ENCODE measurements at places on chromosomes 13 and 19.

DNA sequence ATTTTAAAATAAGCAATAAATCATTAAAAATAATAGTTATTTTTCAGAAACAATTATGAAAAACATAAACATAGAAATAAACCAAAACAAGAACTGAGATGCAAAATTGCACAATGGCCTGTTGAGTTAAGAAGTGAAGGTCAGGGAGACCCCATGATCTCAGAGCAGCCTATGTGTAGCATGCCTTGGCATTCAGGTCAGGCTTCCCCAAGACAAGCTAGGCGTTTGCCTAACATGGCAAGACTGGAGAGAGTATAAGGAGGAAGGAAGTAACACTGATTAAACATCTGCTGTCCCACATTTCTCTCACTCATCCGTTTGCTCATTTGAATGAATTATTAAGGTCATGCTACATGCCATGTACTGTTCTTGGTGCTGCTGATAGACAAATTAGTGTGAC, 291.8 kb downstream of the TSHZ3 start:
- no peak for DNase-seq

DNA sequence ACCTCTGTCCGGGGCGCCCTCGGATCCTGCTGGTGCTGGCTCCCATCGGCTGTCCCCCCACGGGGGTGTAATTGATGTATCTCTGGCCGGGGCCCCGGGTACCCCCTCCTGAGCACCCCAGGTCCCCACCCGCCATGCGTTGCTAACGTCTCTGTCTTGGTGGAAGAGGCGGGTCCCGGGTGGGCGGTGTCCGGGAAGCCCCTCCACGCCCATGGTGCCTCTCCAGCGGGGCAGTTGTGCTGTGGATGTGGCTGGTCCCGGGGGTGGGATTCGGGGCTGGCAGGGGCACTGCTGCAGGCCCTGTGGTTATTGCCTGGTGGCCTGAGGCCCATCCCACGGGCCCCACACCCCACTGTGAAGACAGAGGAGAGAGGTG, 4.9 kb downstream of the DIRAS1 start:
- DNase-seq: no peak

GRCh38 chr13:44438234-44438579, 64.6 kb downstream of the SERP2 start:
- DNase-seq: no peak

- no peak for DNase-seq
These were observed 32.2 kb downstream of the VASP start for GRCh38 chr19:45539459-45539858.

DNA sequence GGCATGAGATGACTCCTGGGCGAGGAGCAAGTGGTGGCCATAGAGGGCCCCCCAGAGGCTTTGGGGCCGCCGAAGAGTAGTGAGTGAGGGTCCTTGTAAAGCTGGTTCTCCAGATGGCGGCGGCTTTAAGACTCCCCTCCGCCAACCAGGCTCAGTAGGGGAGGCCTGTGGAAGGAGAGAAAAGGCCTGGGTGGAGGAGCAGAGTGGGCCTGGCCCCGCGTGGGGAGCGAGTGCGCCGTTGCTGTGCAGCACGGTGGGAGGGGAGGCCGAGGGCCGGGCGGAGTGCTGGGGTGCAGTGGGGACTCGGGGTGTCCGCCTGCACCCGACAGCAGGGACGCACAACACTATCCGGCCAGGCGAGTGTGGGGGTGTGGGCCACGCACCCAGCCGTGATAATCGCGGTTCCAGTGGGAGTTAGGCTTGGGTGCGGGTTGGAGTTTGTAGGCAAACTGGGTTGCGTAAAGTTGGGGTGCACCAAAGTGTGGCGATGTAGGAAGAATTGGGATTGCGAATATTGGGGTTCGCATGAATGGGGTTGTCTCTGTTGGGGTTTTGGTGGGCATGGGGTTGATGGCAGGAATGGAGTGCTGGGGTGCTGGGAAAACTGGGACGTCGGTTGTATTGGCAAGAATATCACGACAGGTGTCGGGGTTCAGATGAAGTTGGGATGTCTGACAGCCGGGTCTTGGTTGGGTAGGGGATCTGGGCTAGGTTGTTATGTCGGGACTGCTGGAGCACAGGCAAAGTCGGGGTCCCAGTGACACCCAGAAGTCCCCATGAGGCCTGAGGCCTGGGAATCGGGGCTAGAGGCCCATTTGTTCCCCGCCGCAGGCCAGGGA, 687 bp upstream of the CIRBP start:
- DNase-seq: no peak

DNA sequence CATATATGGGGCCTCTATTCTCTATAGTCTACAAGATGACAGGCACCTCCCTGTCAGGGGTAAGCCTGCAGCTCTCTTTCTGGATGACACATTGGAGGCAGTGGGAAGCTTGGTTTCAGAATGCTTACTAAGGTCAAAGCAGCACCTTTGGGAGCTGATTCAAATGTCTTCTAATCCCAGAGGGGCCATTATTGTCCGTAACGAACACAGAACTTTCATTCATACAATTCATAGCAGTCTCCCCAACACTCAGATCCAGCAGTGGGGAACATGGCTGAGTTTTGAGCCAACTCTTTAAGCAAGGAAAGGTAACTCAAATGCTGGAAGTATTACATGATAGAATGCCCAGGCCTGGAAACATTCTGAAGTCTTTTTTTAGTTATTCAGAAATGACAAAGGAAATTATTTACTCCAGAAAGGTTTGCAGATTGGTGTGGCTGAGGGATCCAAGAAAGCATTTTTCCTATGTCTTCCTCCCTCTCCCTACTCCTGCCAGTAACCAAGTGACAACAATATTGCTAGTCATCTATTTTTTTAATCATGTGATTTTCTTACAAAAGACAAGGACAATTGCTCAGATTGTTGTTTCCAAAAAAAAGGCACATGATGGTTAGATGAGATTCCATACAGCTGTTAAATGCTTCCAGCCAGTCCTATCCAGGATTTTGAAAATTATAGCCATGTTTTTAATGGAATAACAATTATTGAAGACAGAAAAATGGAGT, 118.7 kb downstream of the FOXO1 start:
- no peak for DNase-seq

GRCh38 chr13:105982219-105982930, 553.1 kb downstream of the EFNB2 start:
- no peak for DNase-seq

DNA sequence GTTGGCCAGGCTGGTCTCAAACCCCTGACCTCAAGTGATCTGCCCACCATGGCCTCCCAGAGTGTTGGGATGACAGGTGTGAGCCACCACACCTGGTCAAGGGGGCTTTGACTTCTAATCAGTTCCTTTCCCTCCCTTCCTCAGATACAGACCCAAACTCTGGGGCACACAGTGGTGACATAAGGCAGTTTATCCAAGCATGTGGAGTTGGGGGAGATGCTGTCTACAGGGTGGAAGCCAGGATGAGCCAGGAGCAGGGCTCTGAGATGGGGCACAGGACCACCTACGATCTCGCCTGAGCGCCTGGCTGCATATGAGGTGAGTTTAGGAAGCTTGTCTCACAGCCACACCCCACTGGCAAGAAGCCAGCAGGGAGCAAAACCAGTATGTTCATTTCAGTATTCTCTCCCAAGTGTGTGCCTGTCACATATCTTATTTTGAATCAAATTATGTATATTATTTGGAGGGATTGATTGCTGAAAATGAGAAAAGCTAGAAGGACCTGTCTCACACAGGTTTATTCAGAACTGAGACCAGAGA, 67.7 kb downstream of the KCTD15 start:
- DNase-seq: no peak

GRCh38 chr13:20652946-20653345, 50.6 kb upstream of the IL17D start:
- no peak for DNase-seq

DNA sequence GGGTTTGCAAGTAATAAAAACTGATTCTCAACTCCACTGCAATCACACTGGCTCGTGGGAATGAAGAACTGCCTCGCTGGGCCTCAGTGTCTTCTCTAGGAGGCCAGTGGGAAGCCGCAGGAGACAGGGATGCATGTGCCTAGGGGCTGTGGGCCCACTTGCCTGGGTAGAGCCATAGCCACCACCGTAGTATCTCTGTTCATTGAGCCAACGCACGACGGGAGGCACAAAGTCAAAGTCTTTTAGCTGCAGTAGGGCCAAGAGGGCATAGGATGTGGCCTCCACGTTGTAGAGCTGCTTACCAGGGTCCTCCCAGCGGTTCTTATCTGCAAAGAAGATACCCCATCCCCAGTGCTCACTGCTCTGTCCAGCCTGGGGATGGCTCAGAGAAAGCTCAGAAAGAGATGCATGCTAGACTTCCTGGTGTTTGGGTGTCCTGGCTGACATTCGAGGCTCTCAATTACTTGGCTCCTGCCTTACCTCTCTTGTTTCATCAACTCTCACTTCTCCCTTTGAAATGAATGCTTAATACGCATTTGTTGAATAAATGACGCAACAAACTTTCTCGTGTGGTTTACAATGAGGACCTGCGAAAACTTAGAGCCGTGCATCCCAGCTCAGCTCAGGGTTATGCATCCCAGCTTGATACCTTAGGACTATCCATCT, 16.1 kb upstream of the TNFSF14 start:
- no peak for DNase-seq

GRCh38 chr13:31150315-31150985, 11.3 kb downstream of the HSPH1 start:
- no peak for DNase-seq

DNA sequence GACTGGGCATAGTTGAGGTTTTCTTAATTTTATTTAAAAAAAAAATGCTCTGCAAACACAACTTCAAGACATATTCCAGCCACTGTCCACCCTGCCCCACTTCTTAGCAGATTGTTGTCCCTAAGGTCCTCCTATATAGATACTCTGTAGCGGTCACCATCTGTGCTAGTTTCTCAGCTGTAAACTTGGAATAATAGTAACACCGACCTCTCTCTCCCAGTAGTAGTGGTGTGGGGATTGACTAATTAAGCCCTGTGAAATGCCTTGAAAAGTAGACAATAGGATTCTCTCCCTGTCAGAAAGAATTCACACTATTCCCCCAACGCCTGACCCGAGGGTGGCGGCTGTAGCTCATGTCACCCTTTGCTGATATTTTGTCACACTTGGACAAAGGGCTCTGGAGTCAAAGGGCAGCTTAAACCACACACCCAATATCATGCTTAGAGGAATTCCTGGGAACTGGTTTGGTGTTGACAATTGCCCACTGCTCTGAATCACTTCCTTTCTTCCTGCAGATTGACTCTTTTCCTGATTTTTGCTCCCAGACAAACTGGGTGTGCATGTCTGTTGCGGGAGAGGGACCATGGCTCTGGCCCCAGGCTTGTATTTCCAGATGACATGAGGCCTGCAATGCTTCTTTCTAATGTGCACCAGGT, 9.2 kb upstream of the SERP2 start:
- DNase-seq: no peak

DNA sequence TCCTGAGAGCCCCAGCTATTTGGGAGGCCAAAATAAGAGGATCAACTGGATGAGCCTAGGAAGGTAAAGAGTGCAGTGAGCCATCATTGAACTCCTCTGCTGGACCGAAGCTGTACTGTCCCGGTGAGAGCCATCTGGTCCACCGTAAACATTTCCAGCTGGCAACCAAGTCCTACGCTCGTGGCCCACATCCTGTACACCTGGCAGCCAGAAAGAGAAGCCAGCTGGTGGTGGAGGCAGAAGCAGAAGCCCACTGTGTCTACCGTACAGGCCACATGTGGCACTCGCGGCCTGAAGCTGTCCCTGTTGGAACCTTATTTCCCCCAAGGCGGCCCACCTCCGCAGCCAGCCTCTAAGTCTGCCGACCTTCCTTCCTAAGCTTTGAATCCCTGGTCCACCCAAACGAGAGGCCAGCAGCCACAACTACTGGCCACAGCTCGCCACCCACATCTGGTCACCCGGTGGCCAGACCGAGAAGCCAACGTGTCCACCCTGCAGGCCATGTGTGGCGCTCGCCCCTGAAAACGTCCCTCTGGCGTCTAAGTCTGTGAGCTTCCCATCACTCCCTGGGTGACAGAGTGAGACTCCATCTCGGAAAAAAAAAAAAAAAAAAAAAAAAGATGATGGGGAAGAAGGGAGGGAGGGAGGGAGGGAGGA, 14.2 kb upstream of the ZNF91 start:
- no peak for DNase-seq

- DNase-seq: no peak
These were observed 26.9 kb downstream of the SIN3B start for GRCh38 chr19:16856091-16856490.

DNA sequence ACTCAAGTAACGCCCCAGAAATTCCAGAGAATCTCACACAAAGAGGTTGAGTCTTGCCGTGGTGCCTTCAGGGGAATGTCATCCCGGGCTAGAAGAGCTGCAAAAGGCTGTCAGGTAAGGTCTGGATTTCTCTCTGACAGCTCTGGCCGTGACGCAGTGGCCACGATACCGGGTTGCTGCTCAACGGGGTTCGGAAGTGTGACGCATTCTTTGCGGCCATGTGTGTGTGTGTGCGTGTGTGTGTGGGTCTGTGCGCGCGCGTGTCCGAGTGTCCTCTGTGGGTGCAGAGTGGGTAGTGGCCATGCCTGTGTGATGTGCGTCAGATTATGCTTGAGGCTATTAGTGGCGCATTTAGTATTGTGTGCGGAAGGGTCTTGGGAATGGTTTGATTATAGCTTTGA, 306 bp downstream of the ZNF540 start:
- no peak for DNase-seq

GRCh38 chr13:109480011-109480955, 306.1 kb downstream of the IRS2 start:
- DNase-seq: no peak

GRCh38 chr13:28077231-28077630, 23.1 kb downstream of the FLT3 start:
- DNase-seq: no peak

- DNase-seq: no peak
These were observed 748 bp downstream of the LHFPL6 start for GRCh38 chr13:39602277-39602613.

- DNase-seq: no peak
These were observed 30.5 kb downstream of the VAV1 start for GRCh38 chr19:6803036-6803404.

GRCh38 chr13:91630946-91631345, 232.5 kb downstream of the GPC5 start:
- no peak for DNase-seq

- DNase-seq: no peak
These were observed 945.4 kb upstream of the MIR17HG start for GRCh38 chr13:90402102-90402501.

Data from HuH-7 (cell line).